ENCODE measurements at places on chromosomes 16 and 17.
A peak's percentile ranks its signal among the peaks of the same experiment; 100 is the strongest.

GRCh38 chr17:40307740-40308239 lies 1.2 kb upstream of the RARA start:
- DNase-seq, result no peak

- no peak for DNase-seq
Observed at GRCh38 chr17:78387977-78388941, 9.8 kb downstream of the PGS1 start.

GRCh38 chr17:76732734-76733617 lies 4.2 kb downstream of the SRSF2 start:
- DNase-seq, result no peak

DNA sequence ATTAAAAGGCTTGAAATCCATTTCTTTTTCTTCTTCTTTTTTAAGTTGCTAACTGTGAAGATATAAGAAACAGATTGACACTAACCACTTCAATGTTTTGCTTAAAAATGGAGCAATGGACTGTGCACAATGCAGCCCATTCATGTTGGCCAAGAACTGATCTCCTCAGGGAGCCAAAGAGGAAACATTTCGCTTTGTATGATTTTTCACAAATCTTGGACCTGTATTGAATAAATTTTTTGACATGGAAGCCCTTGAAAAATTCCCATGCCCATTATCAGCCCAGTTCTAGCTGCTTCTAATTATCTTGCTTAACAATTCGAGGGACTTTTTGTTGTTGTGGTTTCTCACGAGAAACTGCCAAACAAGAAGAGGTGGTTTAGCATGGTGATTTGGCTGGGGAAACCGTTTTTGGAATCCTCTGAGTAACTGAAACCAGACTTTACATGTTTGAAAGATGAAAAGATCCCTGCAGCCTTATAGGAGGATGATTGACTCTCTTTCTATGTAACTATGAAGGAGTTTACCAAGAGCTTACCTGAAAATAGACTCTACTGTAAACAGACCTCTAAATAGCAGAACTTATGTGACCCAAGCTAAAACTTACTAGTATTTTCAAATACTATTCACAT lies 1389.4 kb upstream of the GOT2 start:
- DNase-seq, result no peak

DNA sequence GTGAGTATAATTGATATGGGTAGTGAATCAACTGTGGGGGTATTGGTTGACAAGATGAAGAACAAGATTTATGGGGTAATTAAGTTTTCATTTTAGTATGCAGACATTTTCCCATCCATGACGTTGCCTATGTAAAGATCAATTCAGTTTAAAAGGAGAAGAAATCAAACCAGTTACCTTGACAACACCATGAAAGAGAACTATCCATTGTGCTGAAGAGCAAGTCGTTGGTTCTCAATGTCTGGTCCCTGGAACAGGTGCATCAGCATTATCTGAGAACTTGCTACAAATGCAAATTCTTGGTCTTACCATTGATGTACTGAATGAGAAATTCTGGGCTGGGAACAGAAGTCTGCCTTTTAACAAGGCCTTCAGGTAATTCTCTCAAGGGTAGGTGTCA lies 801 bp upstream of the OR4D2 start:
- no peak for DNase-seq

- no peak for DNase-seq
Observed at GRCh38 chr16:2473999-2474876, 689 bp upstream of the TBC1D24 start.

GRCh38 chr16:31107465-31107867 lies 720 bp upstream of the BCKDK start:
- no peak for DNase-seq

GRCh38 chr17:49469831-49470810 lies 25.0 kb upstream of the NGFR start:
- DNase-seq, result no peak

GRCh38 chr17:63390090-63390489 lies 56.0 kb downstream of the CYB561 start:
- no peak for DNase-seq

DNA sequence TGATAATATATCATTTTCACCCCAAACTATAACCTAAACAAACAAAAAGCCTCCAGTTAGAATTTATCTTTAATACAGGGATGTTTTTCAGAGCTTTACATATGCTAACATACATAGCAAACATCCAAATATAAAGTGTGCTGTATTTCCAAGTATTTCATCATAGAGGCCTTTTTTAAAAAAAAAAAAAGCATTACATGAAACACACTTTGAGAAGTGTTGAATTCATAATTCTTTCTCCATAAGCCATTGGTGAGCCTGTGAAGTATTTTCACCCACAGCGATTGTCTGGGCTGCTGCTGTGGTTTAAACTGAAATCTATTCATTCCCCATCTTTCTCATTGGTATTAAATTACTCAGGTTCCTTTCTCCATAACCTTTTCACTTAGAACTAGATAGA lies 503.4 kb upstream of the CDH8 start:
- no peak for DNase-seq

DNA sequence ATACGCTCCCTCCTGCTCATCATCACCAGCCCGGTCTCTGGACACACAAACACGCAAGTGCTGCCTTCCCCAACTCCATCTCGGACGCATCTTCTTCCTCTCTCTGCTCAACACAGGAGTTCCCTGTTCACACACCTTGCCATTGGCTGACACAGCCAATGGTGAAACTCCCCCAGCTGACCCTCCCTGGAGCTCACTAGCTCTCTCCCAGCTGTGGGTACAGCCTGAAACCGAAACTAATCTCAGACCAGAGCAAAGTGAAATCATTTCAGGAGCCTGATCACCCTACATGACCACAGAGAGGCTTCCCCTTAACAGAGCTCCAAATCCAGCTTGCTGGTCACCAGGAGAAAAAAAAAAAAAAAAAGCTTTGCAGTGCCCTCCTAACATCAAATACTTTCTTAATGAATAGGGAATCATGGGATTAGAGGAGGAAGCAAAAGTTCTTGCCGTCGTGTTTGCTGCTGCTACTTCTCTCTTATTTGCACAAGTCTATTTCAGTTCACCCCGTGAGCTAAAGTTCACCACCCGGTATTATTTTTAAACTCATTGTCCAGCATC lies 8.3 kb downstream of the CUEDC1 start:
- no peak for DNase-seq

DNA sequence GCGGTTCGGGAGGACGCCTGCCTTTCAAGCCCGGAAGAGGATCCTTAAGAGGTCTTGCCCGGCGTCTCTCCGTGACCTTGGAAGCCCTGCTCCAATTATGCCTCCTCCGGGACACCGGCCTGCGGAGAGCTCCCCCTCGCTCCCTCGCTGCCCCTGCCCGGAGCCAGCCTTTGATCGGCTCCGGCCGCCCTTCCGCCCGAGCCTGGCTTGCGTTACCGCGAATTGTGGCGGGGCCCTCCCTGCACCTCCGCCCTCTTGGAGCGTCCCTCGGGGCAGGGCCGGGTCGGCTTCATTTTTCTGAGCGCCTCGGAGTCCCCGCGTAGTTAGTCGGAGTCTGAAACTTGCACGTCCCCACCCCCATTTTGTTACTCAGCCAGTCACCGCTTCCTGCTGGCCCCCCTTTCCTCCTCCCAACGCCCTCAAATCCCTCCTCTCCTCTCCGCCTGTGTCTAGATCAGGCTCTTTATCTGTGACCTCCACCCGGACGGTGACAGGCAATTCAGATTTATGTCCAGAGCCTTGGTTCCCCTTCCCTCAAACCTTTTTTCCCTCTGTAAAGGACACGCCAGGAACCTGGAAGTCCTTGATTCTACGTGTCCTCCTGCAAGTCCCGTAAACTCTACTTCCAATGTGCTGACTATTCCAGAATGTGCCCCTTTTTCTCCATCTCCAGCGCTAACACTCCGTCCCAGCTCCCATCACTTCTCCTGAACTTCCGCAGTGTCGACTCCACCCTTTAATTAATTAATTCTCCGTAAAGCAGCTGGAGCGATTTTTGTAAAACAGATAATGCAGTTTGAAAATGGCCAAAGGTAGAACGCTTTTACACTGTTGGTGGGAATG lies 569 bp upstream of the RABEP2 start:
- peak; percentile 17 for DNase-seq

DNA sequence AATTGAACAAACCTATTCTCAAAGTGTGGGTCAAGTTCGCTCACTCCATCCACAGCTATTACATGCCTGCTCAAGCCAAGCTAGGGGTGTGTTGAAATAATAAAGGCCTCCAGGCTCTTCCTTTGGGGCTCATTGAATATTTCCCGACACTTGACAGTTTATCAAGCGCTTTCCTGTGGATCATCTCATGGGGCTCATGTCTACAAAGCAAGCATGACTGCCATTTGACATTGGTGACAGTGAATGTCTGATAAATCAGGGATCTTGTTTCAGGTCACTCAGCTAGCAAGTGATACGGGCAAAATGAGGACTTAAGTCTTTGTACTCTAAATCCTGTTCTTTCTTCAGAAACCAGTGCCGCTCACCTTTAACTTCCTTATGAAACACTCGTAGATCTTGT lies 542.6 kb downstream of the TOX3 start:
- no peak for DNase-seq

DNA sequence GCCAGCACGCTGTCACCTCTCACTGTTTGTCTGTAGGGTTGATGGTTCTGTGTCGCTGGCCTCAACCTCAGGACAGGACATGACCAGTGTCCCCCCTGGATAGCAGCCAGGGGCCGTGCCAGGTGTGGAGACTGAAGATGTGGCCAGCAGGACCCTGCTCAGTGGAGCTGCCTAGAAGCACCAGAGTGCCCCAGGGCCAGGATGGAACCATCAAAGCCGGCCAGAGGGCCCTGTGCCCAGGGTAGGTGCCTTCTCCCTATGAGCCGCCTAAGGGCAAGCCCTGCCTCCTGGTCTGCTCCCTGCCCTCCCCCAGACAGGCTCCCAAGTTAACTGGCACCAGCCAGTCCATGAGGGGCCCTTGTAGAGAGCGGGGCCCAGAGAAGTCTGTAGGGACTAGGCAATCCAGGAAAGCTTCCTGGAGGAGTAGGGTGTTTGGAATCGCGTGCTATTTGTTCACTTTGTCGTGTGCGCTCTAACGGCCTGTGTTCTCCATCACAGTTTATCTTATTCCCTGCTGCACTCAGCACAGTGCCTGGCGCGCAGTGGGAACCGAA lies 546 bp upstream of the NDUFB10 start:
- no peak for DNase-seq

- no peak for DNase-seq
Observed at GRCh38 chr16:84893849-84894599, 74.2 kb downstream of the CRISPLD2 start.

GRCh38 chr16:67115639-67116038 lies 5.9 kb downstream of the PHAF1 start:
- DNase-seq, result peak; percentile 74

DNA sequence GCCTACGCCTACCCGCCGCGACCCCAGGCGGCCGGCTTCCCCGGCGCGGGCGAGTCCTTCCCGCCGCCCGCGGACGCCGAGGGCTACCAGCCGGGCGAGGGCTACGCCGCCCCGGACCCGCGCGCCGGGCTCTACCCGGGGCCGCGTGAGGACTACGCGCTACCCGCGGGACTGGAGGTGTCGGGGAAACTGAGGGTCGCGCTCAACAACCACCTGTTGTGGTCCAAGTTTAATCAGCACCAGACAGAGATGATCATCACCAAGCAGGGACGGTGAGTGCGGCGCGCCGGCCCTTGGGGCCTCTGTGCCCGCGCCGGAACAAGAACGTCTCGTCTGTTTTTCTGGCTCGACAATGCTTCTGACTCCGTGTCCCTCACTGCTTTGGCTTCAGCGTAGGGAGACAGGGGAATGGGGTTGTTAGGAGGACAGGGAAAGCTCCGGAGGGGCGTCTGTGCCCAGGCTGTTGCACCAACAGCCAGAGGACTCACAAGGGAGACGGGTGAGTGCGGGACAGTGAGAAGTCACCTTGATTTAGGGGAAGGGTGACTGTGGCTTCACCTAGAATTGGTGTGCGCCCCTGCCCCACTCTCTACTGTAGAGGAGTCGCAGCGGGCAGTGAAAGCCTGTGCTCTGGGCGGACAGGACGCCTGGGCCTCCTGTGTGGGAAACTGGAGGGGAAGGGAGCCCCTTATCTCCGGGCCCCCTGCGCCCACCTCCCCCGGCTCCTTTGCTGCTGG lies 806 bp downstream of the TBX21 start:
- DNase-seq, result no peak

DNA sequence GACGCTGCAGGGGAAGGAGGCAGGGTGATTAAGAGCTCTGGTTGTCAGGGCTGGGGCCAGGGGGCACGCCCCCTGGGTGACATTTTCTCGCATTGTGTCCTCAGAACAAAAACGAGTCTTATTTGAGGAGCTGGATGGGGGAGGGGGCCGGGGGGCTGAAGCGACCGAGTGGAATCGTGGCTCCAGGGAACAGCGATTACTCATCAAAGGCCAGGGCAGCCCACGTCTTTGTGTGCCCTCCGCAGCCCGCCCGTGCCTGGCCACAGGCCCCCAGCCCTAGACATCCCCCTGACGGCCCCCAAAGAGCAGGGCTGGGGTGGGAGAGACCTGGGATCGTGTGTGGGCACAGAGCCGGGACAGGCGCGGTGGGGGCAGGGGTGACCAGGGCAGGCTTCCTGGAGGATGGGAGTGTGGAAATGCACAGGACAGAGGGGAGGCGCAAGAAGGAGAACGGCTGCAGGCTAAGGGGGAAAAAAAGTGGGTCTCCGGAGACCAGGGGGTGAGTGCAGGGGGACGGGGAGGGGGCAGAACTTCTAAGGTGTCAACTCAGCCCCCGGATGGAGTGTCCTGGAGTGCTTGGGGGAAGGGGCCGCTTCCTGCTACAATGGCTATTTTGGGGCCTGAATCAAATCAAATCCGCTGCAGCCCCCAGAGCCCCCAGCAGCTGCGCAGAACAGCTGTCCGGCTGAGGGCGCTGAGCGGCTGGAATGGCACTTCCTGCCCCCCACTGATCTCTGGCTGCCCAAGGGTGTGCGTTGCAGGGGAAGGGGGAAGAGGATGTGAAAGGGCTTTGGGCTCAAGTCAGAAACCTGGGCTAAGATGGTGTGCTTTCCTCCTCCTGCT lies 24.0 kb upstream of the PHB1 start:
- no peak for DNase-seq

DNA sequence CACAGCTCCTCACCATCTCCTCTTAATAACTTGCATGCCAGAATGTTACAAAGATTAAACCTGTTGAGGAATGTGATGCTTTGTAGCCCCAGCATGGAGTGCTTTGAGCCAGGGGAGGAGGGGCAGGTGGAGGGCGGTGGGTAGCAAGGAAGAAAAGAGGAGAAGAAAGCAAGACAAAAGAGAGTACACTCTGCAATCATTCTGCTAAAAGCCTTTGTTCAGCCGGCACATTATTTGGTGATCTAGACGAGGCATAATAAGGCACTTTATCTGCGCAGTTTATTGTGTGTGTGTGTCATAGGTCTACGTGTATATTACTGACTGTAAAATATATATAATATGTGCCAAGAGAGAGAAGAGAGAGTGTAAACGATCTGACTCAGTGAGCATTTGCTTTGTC lies 139.1 kb downstream of the SOX9 start:
- DNase-seq, result no peak
